ENCODE measurements at places on chromosomes 6 and 20.

DNA sequence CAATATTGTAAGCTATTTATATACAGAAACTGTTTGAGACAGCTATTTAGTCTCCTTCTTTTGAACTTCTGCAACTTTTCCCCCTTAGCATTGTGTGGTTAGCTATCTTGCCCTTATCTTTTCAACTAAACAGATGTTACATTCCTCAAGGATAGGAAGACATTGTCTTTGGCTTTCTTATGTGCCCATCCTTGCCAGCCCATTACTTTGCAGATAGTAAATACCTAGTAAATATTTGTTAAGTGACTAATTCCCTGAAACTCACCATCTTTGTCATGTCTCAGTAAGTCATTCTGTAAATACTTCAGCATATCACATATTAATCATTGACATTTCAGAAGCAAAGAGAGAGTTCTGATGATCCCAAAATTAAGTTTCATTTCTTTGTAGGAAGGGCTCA is 69.1 kb upstream of the FLRT3 start:
- no peak for DNase-seq

GRCh38 chr6:26195376-26195923 is 108.2 kb downstream of the HFE start:
- no peak for DNase-seq

GRCh38 chr6:73085443-73085871 is 139.8 kb downstream of the KHDC1L start:
- no peak for DNase-seq

GRCh38 chr6:149043476-149044130 is 273.9 kb upstream of the TAB2 start:
- no peak for DNase-seq

DNA sequence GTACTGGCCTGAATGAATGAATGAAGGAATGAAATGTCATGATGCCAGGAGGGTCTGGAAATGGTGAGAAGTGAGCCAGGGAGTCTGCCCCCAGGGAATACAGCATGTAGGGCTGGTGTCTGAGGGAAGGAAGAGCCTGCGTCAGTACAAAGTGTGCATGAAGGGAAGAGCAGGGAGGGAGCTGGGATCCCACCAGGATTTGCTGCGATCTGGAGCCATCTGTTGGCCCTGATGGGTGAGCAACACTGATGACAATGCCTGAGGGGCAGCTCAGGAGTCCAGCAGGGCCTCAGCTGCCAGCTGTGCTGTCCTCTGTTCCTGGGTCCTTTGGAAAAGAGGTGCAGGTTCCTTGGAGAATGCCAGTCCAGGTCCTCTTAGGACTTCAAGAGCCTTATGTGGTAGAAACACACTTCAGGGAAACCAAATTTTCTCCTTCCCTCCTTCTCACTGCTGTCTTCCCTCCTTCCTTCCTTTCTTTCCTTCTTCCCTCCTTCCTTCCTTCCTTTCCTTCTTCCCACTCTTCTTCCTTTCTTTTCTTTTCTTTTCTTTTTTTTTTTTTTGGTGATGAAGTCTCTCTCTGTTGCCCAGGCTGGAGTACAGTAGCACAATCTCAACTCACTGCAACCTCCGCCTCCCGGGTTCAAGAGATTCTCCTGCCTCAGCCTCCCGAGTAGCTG is 11.5 kb downstream of the BPI start:
- no peak for DNase-seq

- DNase-seq = no peak
Measured at GRCh38 chr6:111057074-111057752, 30.1 kb upstream of the SLC16A10 start.

DNA sequence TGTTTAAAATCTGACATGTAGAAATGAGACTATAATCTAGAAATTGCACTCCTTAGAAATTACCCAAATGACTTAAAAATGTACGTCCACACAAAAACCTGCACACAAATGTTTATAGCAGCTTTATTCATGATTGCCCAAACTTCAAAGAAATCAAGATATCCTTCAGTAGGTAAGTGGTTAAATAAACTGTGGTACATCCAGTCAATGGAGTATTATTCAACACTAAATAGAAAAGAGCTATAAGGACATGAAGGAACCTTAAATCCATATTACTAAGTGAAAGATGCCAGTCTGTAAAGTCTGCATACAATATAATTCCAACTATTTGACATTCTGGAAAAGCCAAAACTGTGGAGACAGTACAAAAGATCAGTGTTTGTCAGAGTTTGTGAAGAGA is 513.4 kb downstream of the PKHD1 start:
- DNase-seq = no peak

DNA sequence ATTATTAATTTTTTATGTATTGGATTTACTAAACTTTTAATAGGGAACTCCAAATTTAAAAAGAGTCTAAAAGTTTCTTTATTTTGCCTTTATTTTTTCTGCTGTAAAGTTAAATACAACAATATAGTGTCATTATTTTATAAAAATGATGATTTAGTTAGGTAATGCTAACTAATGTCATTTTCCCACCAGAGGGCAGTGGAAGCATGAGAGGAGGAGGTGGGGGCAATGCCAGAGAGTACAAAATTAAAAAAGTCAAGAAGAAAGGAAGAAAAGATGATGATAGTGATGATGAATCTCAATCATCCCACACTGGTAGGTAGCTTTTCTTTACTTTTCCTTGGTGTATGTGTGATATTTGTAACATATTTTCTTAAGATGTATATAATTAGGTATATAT is 20.2 kb upstream of the FHL5 start:
- DNase-seq = no peak

DNA sequence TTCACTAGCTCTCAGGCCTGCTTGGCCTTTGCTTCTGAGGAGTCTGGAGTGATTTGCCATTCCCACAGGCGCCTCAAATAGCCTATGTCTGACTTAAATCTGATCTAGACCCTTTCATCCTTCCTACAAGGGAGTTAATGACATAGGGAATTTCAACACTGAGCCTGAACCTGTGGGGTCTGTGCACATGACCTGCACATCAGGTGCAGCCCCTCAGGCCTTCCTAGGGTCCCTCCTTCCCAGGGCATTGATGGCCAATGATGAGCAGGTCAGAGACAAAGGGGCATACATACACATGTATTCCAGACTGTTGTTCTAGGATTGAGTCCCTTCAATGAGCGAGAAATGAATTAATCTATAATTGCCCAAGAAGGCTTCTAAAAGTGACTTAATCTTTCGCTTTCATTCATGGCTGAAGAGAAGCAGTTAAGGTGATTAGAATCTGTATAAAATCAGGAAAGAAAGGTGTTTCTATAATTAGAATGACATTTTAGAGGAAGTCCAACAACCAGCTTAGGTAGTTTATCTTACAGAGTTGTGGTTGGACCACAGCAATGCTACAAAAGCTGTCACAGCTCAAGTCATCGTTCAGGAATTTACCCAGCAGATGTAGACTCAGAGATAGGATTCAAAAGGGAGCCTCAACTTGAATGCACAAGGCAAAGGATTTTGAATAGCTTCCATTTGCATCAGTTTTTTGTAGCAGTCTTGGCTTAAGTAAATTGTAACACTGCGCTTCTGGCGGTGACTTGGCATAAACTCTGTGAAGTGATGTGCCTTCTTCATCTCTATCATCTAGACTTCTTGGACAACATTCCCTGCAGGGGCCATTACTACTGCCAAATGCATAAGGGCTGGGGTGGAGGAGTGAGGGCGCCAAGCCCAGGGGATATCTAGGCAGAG is 27.0 kb upstream of the TBC1D7 start:
- no peak for DNase-seq

GRCh38 chr6:150667977-150668716 is 68.5 kb downstream of the PLEKHG1 start:
- no peak for DNase-seq

DNA sequence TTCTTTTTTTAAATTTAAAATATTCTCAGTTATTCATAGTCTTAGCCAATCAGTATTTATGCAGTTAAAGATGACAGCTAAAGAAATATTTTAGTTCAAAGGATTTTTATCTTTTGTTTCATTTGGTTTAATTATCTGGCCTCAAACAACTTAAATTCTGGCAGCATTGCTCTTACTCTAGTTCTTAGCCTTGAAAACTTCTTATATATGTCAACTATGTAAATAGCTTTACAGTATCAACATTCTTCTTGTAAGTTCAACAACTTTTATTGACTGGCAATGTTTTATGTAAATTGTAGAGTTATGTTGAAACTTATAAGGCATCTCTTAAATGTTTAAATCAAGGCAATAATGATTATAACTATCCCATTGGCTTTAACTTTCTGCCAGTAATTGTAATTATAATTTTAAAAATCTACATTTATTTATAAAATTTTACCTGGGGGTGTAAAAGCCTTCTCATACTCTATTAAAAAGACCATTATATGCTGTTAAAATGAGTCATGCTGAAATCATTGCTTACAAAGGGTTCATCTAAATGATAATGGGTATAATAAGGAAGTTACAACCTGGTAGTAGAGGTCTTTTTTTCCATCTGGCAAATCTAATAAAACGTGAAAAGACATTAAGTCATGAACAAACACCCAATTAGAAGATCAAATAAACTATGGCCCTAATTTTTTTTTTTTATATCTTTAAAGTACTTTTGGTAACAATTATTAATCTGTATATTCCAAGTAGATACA is 45.8 kb upstream of the FAM184A start:
- DNase-seq = no peak

GRCh38 chr20:58184063-58184462 is 44.4 kb downstream of the ANKRD60 start:
- no peak for DNase-seq

DNA sequence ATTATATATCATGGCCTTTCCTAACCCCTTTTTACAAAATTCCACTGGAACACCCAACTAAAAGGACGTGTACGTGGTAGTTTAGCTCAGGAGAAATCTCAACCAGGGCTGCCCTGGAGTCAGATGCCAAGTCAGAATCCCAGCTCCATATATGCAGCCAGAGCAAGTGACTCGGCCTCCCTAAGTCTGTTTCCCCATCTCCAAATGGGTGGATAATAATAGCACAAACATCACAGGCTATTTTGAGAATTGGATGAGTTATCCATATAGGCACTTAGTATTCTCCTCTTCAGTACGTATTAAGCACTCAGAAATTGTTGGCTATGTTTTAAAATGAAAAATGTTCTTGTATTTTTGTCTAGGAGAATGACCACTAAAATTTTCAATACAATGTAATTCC is 481.5 kb downstream of the CD109 start:
- DNase-seq = no peak

DNA sequence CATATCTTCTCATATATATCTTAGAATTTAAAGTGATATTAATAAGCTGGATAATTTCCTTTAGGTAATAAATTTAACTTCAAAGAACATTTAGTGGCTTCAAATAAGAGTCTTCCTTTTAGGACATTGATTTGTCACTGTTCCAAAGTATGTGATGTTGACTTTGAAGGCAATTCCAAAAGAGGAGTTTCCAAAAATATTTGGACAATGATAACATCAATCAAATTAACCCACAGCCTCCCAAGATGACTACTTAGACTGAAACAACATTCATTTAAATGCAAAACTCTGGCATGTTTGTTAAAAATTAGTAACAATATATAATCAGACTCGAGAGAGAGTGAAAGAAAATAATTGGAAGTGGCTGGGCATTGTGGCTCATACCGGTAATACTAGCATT is 211.1 kb downstream of the OGFRL1 start:
- no peak for DNase-seq

DNA sequence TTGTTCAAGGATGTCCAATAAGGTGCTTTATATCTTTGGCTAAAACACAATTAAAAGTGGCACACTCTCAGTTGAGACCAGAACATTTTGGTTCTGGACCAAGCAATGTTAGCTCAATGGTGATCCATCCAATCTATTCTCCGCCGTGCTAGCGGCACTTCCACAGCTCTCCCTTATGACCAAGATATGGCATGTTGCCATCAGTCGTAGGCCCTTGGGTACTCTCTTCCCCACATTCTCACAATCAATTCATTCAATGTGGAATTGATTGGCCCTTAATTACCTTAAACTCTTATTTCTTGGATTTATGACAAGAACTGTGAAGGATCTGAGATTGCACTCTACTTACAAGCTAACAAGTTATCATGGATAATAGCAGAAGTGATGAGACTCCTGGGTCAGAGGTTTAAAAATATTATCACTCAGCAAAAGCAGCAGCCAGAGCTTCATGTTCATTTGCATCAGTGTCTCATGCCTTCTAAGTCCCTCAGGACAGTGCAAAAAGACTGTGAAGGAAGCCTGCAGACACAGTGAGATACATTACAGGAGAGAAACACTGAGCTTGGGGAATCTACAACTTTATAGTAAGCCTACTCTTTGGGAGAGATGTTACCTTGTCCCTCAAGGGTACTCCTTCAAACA is 80.0 kb upstream of the ARG1 start:
- no peak for DNase-seq

DNA sequence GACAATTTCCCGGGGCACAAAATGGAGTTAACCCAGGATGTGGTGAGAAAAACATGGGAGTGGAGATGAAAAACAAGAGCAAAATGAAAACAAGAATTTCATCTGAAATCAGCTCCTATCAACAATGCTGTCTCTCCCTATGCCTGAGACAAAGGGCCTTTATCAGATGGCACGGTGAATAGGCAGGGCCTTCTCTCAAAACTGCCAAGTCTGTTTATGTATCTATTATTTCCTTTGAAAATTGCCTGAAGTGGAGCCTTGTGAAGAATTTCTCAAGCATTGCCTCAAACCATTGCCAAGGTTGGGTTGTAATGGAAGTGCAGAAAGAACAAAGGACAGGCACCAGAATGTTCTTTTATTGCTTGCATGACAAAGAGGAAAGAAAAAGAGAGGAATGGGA is 74.7 kb downstream of the BTBD3 start:
- DNase-seq = no peak

- DNase-seq = no peak
Measured at GRCh38 chr6:170173335-170173881, 117.5 kb downstream of the DLL1 start.

DNA sequence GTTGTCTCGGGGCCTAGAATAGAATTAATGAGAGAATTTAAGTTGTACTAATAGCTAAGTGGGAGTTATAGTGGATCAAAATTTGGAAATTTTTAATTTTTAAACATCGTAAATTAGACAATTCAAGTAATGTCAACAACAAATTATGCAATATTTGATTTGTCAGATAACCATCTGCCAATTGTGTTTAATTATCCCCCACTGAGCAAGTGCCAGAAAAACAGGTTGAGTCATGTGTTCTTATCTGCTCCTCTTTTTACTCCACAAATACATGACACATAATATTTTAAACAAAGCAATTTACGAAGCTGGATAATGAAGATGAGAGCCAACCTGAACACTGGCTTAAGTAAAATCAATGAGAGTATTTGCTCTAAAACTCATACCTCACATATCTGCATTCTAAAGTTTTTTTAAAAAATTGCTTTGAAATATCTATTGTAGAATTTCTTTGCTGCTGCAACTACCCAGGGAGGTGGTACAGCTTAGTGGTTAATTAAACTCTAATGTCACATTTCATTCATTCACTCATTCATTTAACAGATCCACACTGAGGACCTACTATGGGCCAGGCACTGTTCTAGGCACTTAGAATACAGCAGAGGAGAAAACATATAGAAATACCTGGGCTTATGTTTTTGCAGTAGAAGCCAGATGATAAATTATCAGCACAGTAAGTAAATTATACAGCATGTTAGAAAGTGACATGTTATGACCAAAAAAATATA is 57.1 kb upstream of the MAP7 start:
- DNase-seq = no peak

GRCh38 chr6:91864911-91865310 is 1278.0 kb upstream of the MAP3K7 start:
- no peak for DNase-seq

All from stimulated activated CD4-positive, alpha-beta T cell treated with anti-CD3 and anti-CD28 coated beads, Interleukin-1b, Interleukin-23, amount 100 ng/mL, for 1 hour (primary cell).